A549 treated with CORT108297 at 1 μM for 4 hours (cell line): ENCODE measurements at places on chromosomes 7 and 10. TPM values are rescaled to one million over a fixed set of nuclear protein-coding genes. Genes with fewer than 3 reads are reported as not detected.

Gene COL1A2
- total RNA-seq = 0.01 to 0.08 TPM (median 0.07 TPM) in 3 of 5 replicates, not detected in the others

Gene CRTAC1
- 1.2 to 1.9 TPM (median 1.4 TPM) in 5 replicates for total RNA-seq

Gene FAM25C
- total RNA-seq = 0.53 to 3.3 TPM (median 1.4 TPM) in 4 of 5 replicates, not detected in the other

Gene ZNF503
- 7.1 to 13.0 TPM (median 12.2 TPM) in 5 replicates for total RNA-seq

Gene SEMA3C
- 37.8 to 75.8 TPM (median 62.4 TPM) in 5 replicates for total RNA-seq

Gene ZNF92
- 4.3 to 6.2 TPM (median 4.7 TPM) in 5 replicates for total RNA-seq

Gene OR13A1
- total RNA-seq = not detected in 5 replicates

Gene GPNMB
- 1.7 to 2.7 TPM (median 2.5 TPM) in 5 replicates for total RNA-seq

Gene CUBN
- 0.01 to 0.10 TPM (median 0.03 TPM) in 5 replicates for total RNA-seq

Gene MAGI2
- total RNA-seq = 0.27 to 0.46 TPM (median 0.39 TPM) in 5 replicates

Gene TRUB1
- 12.9 to 16.1 TPM (median 15.7 TPM) in 5 replicates for total RNA-seq

Gene HOXA9
- total RNA-seq = 0.49 to 1.1 TPM (median 0.63 TPM) in 5 replicates

Gene GPRIN2
- total RNA-seq = 26.2 to 47.1 TPM (median 37.6 TPM) in 5 replicates

Gene CPA2
- total RNA-seq = 0.09 to 0.13 TPM in 2 of 5 replicates, not detected in the others

Gene GPR158
- total RNA-seq = 0.03 to 0.05 TPM (median 0.04 TPM) in 4 of 5 replicates, not detected in the other

Gene ZNF37A
- total RNA-seq = 4.5 to 7.4 TPM (median 6.3 TPM) in 5 replicates

Gene AGMO
- 0.57 to 1.1 TPM (median 0.75 TPM) in 5 replicates for total RNA-seq

Gene UCMA
- not detected in 5 replicates for total RNA-seq

Gene TRPV5
- total RNA-seq = not detected in 5 replicates

Gene LLCFC1
- total RNA-seq = not detected in 5 replicates

Gene RAMP3
- not detected in 5 replicates for total RNA-seq

Gene SLC26A3
- total RNA-seq = not detected in 5 replicates

Gene HMX3
- 0.09 TPM in 1 of 5 replicates, not detected in the others for total RNA-seq

Gene TYSND1
- 12.3 to 20.1 TPM (median 19.0 TPM) in 5 replicates for total RNA-seq

Gene PODXL
- 36.1 to 60.0 TPM (median 47.9 TPM) in 5 replicates for total RNA-seq

Gene HOXA10
- total RNA-seq = 6.7 to 8.3 TPM (median 7.4 TPM) in 5 replicates

Gene ANKRD61
- total RNA-seq = 0.54 to 0.78 TPM (median 0.62 TPM) in 5 replicates

Gene SHH
- 0.99 to 2.1 TPM (median 1.2 TPM) in 5 replicates for total RNA-seq

Gene MRLN
- not detected in 5 replicates for total RNA-seq

Gene NT5C3A
- 33.8 to 45.4 TPM (median 37.5 TPM) in 5 replicates for total RNA-seq

Gene EPHA1
- 0.12 TPM in 1 of 5 replicates, not detected in the others for total RNA-seq
